Right atrium auricular region (tissue), 2 donors: ENCODE measurements at places on chromosomes 6 and 20.
A peak's percentile ranks its signal among the peaks of the same experiment; 100 is the strongest.

GRCh38 chr20:5080384-5080877 lies 39.3 kb downstream of the PCNA start:
- no peaks in the 10 kb centered on the region for H3K27me3 ChIP-seq
- H3K27ac ChIP-seq = no peak overlapping the region
- no peak overlapping the region for H3K4me3 ChIP-seq
- DNase-seq = peak; percentile 83
- H3K4me1 ChIP-seq = peaks cover 21% of the 10 kb centered on the region

- H3K36me3 ChIP-seq = no peaks in the 10 kb centered on the region
- no peaks in the 10 kb centered on the region for H3K27me3 ChIP-seq
- no peak for DNase-seq
- H3K4me3 ChIP-seq = no peak overlapping the region
These were observed 110.0 kb downstream of the SCML4 start for GRCh38 chr6:107714104-107714503.

- no peak overlapping the region for H3K27ac ChIP-seq
- no peaks in the 10 kb centered on the region for H3K27me3 ChIP-seq
- no peaks in the 10 kb centered on the region for H3K4me1 ChIP-seq
- no peak for DNase-seq
- no peaks in the 10 kb centered on the region for H3K36me3 ChIP-seq
- no peak overlapping the region for H3K4me3 ChIP-seq
These were observed 7.8 kb upstream of the EZR start for GRCh38 chr6:158826819-158827501.

DNA sequence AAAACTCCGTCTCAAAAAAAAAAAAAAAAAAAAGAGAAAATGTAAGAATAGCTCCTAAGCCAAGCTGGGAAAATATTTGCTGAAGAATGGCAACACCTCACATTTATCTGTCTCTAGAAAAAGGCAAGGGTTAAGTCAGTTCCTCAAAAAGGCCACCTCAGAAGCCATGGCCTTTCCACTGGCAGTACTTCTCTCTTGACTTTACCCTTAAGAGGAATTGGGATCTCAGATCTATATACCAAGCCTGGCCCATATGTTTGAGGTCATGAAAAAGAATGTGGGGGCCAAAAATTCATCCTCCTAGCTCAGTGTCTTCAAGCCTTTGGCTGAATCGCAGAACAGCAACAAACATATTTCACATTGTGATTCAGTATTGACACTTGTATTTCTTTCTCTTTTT lies 10.9 kb upstream of the NCOA3 start:
- no peak overlapping the region for H3K27ac ChIP-seq
- no peak for DNase-seq
- H3K4me3 ChIP-seq = no peak overlapping the region
- H3K4me1 ChIP-seq = no peaks in the 10 kb centered on the region
- H3K36me3 ChIP-seq = no peaks in the 10 kb centered on the region
- H3K27me3 ChIP-seq = no peaks in the 10 kb centered on the region

GRCh38 chr6:166776571-166776970 lies 149.5 kb upstream of the RPS6KA2 start:
- H3K4me1 ChIP-seq = no peaks in the 10 kb centered on the region
- H3K27me3 ChIP-seq = no peaks in the 10 kb centered on the region
- DNase-seq = peak; percentile 40

- H3K27me3 ChIP-seq = no peaks in the 10 kb centered on the region
- no peaks in the 10 kb centered on the region for H3K36me3 ChIP-seq
- H3K27ac ChIP-seq = no peak overlapping the region
- H3K4me3 ChIP-seq = no peak overlapping the region
These were observed 109.0 kb downstream of the HMGCLL1 start for GRCh38 chr6:55469951-55470366.

GRCh38 chr20:59670786-59671492 lies 66.6 kb downstream of the PHACTR3 start:
- no peaks in the 10 kb centered on the region for H3K27me3 ChIP-seq
- H3K36me3 ChIP-seq = no peaks in the 10 kb centered on the region
- no peaks in the 10 kb centered on the region for H3K4me1 ChIP-seq
- H3K27ac ChIP-seq = no peak overlapping the region

GRCh38 chr20:3553663-3554062 lies 82.8 kb downstream of the ATRN start:
- H3K36me3 ChIP-seq = peaks cover 16% of the 10 kb centered on the region
- no peaks in the 10 kb centered on the region for H3K27me3 ChIP-seq
- DNase-seq = no peak
- no peak overlapping the region for H3K27ac ChIP-seq
- no peaks in the 10 kb centered on the region for H3K4me1 ChIP-seq
- H3K4me3 ChIP-seq = no peak overlapping the region

DNA sequence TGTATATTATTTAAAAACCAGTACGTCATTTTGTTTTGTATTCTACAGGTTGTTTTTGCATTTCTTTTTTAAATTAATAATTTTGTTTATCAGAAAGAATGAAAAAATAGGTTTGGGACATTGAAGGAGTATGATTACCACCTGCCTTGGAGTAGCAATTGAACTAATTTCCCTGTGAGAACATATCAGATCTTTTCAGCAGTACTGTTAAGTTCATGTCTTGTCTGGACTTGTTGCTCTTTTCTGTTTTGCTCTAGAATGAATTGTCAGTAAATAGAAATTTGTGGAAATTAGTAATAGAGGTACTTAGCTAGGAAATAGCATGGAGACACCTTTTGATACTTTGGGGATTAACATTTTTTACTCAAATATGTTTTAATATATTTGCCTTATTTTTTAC lies 24.3 kb downstream of the HSF2 start:
- DNase-seq = no peak
- no peaks in the 10 kb centered on the region for H3K27me3 ChIP-seq
- H3K27ac ChIP-seq = no peak overlapping the region
- no peaks in the 10 kb centered on the region for H3K4me1 ChIP-seq

GRCh38 chr6:36627801-36628246 lies 33.7 kb downstream of the SRSF3 start:
- H3K27me3 ChIP-seq = no peaks in the 10 kb centered on the region
- peak; percentile 77 for DNase-seq
- H3K36me3 ChIP-seq = no peaks in the 10 kb centered on the region
- peaks cover 54% of the 10 kb centered on the region for H3K4me1 ChIP-seq
- H3K4me3 ChIP-seq = no peak overlapping the region

GRCh38 chr6:107704347-107705013 lies 119.6 kb downstream of the SCML4 start:
- H3K27me3 ChIP-seq = no peaks in the 10 kb centered on the region
- H3K4me3 ChIP-seq = no peak overlapping the region
- H3K4me1 ChIP-seq = no peaks in the 10 kb centered on the region
- H3K27ac ChIP-seq = no peak overlapping the region
- no peaks in the 10 kb centered on the region for H3K36me3 ChIP-seq

- no peak for DNase-seq
- no peak overlapping the region for H3K4me3 ChIP-seq
- H3K27me3 ChIP-seq = no peaks in the 10 kb centered on the region
- no peaks in the 10 kb centered on the region for H3K4me1 ChIP-seq
These were observed 337.0 kb downstream of the RNGTT start for GRCh38 chr6:88626460-88626859.

GRCh38 chr20:1577906-1578305 lies 20.4 kb upstream of the SIRPD start:
- no peaks in the 10 kb centered on the region for H3K36me3 ChIP-seq
- no peaks in the 10 kb centered on the region for H3K4me1 ChIP-seq
- H3K4me3 ChIP-seq = no peak overlapping the region
- no peak for DNase-seq

- DNase-seq = no peak
- no peaks in the 10 kb centered on the region for H3K36me3 ChIP-seq
- no peaks in the 10 kb centered on the region for H3K4me1 ChIP-seq
These were observed 63.3 kb upstream of the EXOC2 start for GRCh38 chr6:756224-756623.

- DNase-seq = no peak
- H3K4me1 ChIP-seq = peaks cover 43% of the 10 kb centered on the region
- no peaks in the 10 kb centered on the region for H3K36me3 ChIP-seq
- H3K27ac ChIP-seq = peak overlapping the region; percentile 17
These were observed 215.0 kb downstream of the ARID1B start for GRCh38 chr6:156992020-156992804.
